Glutamatergic neuron (in vitro differentiated cells): ENCODE measurements at places on chromosomes 7 and 10. TPM values are rescaled to one million over a fixed set of nuclear protein-coding genes. Genes with fewer than 3 reads are reported as not detected.

DNA sequence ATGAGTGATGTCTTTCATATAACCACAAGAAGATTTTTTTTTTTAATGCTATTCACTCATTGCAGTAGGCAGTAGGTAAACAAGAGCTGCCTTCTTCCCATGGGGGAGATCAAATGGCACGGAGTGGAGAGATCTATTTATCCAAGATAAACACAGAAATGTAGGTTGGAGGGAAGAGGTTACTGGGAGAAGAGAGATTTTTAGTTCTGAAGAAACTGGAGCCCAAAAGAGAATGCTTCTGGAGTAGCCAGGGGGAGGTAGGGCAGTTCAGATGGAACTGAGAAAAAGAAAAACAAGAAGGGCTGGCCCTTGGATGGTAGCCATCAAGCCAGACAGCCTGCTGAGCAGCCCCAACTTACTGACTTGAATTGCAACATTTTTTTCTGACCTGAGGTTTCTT lies 270.1 kb upstream of the TPK1 start:
- no peak for DNase-seq

GRCh38 chr10:86642021-86642420 lies 12.3 kb upstream of the OPN4 start:
- no peak for DNase-seq

DNA sequence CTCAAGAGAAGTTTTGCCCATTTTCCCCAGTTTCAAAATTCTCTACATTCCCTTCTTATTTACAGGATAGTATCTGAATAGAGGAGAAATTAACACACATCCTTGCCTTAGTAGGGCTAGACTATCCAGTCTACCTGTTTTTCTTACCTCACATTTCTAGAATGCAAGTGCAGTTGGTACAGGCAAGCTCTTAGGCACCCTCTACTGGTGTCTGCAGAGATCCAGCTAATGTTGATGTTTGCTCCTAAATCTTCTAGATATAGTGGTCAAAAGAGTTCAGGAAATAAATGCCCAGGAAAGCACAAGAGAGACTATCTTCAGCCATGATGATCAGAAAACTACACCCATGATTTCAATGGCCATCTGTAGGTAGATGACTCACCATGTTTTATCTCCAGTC lies 205.3 kb downstream of the HTR7 start:
- no peak for DNase-seq

DNA sequence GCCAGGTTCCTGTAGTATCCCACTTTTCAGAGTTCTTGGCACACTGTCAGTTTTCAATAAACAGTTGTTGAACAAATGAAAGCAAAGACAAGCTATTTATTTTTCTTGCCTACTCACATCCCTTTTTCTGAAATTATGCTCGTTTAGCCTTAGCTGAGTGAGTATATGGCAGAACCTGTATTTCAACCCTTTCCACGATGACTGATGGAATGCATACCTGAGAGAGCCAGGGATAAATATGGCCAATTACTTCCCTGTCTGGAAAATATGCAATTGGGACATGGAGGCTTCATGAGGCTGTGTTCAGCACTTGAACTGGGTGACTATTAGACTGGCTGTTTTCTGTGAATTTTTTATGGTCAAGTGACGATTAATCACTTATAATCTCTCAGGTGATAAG lies 144.5 kb upstream of the POT1 start:
- DNase-seq, result no peak

IDI2 gene
- not detected for total RNA-seq

DNA sequence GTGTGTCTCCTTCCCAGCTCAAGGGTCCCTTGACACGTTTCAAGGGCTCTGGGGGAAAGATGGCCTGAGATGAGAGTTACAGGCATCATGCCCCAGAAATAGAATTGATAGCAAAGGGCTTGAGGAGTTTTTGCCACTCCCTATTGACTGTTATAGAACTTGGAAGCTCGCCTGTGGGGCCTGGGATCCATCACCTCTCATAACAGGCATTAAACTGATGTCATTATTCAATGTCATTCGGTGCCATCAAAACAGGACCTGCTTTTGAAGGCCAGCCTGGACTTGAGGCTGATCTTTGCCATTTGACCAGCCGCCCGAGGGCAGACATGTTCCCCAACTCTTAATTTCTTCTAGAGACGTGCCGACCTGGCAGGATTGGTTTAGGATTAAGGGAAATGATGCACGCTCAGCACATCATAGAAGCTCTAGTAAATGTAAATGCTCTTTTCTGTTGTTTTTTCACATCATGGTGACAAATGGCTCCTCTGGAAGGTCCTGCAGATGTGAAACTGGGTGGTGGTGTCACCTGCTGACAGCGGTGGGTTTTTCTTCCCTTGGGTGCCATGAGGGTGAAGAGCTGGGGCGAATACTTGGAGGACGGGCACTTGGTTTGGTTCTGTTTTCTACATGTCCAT lies 16.7 kb upstream of the KLF6 start:
- DNase-seq, result no peak

- no peak for DNase-seq
These were observed 102.4 kb downstream of the CFTR start for GRCh38 chr7:117582219-117582704.

RHBDD2 gene
- total RNA-seq, result 85.6 TPM

DNA sequence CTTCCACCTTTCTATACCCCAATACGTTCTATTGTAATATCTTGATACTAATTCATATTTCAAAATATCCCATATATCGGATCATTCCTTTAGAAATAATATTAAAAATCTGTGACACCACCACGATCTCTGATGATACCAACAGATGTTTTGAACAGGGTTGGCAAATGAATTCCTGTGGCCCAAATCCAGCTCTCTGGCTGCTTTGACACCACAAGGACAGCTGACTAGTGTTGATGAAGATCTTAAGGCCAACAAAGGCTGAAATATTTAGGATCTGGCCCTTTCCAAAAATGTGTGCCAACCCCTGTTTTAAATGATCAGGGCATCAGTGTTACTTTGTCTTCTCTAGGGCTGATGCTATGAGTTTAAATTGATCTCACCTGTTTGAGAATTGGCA lies 380.7 kb upstream of the PFKP start:
- DNase-seq, result no peak

DNA sequence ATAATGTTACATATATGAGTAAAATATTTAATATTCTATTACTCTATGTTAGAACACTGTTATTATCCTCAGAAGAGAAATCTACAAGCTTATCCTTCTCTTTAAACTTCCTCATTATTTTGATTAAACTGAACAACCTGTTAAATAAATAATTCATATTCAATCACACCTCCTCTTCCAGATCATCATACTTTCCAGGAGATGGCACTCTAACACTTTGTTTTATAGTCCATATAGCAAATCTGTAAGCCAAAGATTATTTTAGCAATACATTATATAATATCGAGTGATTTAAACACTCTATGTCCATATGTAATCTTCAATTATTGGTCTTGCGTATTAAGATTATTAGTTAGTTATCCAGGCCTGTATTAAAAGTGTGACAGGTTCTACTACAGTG lies 694.1 kb downstream of the ANKRD7 start:
- no peak for DNase-seq

DNA sequence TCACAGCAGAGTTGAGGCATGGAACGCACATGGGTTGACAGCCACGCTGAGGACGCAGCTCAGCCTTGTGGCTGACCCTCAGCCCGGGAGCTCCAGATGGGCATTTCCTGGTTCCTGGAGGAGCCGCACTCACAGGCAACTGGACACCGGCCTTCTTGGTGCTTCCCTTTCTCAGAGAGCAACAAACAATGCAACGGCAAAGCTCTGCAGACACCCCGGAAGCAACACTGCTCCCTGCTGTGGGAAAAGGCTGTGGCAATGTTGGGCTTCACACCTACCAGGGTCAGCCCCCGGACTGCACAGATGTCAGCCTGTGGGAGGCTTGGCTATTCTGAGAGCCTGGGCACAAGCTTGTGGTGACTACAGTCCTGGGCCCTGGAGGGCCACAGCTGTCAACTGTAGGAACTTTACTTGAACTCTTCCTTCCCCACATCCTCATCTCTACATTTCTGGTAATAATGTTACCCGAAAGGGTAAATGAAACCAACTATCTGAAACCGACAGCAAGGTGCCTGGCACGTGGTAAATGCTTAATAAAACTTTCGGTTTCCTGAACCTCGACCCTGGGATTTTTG lies 597.5 kb upstream of the MKI67 start:
- DNase-seq, result no peak

DNA sequence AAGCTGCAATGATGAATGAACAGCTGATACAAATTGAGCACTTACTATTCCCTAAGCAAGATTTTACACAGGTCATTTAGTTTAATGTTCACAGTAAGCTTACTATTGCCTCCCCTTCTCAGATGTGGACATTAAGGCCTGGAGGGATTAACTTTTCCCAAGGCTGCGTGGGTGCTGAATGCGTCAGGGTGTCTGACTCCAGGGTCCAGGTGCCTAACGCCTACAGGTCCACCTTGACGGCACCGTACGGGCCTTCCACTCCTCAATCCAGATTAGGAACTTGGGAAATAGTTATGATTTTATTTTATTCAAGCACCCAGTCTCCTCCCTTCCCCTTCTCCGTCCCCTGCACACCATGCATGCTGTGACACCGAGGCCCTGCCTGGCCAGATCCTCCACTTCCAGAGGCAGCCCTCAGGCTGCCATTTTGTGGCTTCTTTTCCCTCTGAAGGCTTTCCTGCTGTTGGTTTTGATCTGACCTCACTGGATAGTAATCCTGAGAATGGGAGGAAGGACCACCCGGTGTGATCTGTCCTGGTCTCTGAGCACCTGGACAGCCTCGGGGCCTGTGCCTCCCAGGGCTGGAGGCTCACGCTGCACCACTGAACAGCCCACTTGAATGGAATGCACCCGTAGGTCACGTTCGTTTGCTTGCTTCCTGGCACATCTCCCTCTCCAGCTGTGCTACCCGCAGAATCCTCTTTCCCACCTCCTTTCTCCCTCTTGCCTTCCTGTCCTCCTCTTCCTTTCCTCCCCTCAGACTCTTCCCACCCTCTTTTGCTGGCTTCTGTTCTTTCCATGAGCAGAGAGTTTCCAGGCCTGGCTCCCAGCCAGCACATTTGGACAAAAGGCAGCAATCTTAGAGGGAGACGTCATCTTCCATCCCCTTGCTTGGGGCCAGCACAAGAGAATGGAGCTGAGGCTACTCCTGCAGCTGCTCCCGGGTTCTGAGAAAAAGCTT lies 14.4 kb downstream of the DENND2A start:
- DNase-seq, result peak; percentile 46

- no peak for DNase-seq
These were observed 4.0 kb downstream of the SKAP2 start for GRCh38 chr7:26860361-26860760.

GRCh38 chr10:132036887-132037675 lies 28.7 kb upstream of the JAKMIP3 start:
- peak; percentile 41 for DNase-seq
